Osteocyte (in vitro differentiated cells): ENCODE measurements at places on chromosomes 16 and 17. TPM values are rescaled to one million over a fixed set of nuclear protein-coding genes. Genes with fewer than 3 reads are reported as not detected.

CDH11 gene
- total RNA-seq, result 560 and 587 TPM in 2 replicates

- no peaks in the 10 kb centered on the region for H3K27me3 ChIP-seq
- H3K4me3 ChIP-seq, result no peak overlapping the region
- H3K27ac ChIP-seq, result no peak overlapping the region
- H3K4me1 ChIP-seq, result no peaks in the 10 kb centered on the region
Observed at GRCh38 chr17:35849469-35850348, 19.0 kb downstream of the HEATR9 start.

GRCh38 chr16:66581246-66581952 lies 2.1 kb downstream of the CMTM2 start:
- no peak for DNase-seq
- peaks cover 23% of the 10 kb centered on the region for H3K4me1 ChIP-seq
- H3K36me3 ChIP-seq, result no peaks in the 10 kb centered on the region
- no peaks in the 10 kb centered on the region for H3K27me3 ChIP-seq

MT1M gene
- 0.44 and 1.2 TPM in 2 replicates for total RNA-seq

CHAD gene
- total RNA-seq, result not detected in 2 replicates

TBC1D3D gene
- total RNA-seq, result 0.63 and 0.91 TPM in 2 replicates

DOK4 gene
- total RNA-seq, result 22.5 and 24.4 TPM in 2 replicates

TMC5 gene
- not detected in 2 replicates for total RNA-seq

- H3K36me3 ChIP-seq, result no peaks in the 10 kb centered on the region
- DNase-seq, result peak; percentile 66
- H3K27me3 ChIP-seq, result peaks cover 4% of the 10 kb centered on the region
- no peak overlapping the region for H3K27ac ChIP-seq
- peaks cover 17% of the 10 kb centered on the region for H3K4me1 ChIP-seq
Observed at GRCh38 chr17:16910341-16910740, 61.6 kb downstream of the TNFRSF13B start.

GRCh38 chr17:32491371-32492263 lies 4.8 kb downstream of the CDK5R1 start:
- peaks cover 15% of the 10 kb centered on the region for H3K4me1 ChIP-seq
- no peaks in the 10 kb centered on the region for H3K27me3 ChIP-seq
- no peak for DNase-seq
- no peaks in the 10 kb centered on the region for H3K36me3 ChIP-seq

CIBAR2 gene
- total RNA-seq, result not detected in 2 replicates

GRCh38 chr16:31052114-31052513 lies 18.8 kb downstream of the STX4 start:
- DNase-seq, result no peak
- H3K27ac ChIP-seq, result peak overlapping the region; percentile 86
- peaks cover 13% of the 10 kb centered on the region for H3K4me1 ChIP-seq
- H3K27me3 ChIP-seq, result no peaks in the 10 kb centered on the region
- H3K4me3 ChIP-seq, result no peak overlapping the region
- H3K36me3 ChIP-seq, result no peaks in the 10 kb centered on the region

DNA sequence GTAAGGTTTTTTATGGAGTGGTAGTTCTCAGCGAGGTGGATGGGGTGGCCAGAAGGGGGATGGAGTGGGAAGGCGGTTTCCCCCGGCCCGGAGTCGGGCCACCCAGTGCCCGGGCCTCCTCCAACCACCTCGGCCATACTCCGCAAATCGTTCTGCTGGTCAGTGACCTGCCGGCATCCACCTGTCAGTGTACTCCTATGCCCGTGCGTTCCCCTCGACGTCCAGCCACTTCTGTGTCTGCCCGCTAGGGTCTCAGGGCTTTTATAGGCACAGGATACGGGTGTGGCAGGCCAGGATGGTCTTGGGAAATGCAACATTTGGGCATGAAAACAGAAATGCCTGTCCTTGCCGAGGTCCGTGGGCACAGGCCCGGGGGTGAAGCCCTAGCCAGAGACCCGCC lies 19.3 kb upstream of the ASGR2 start:
- H3K4me1 ChIP-seq, result peaks cover 12% of the 10 kb centered on the region
- no peak overlapping the region for H3K27ac ChIP-seq
- H3K36me3 ChIP-seq, result no peaks in the 10 kb centered on the region

CCDC144A gene
- 0.05 and 0.16 TPM in 2 replicates for total RNA-seq

- H3K4me1 ChIP-seq, result peaks cover 42% of the 10 kb centered on the region
- H3K27me3 ChIP-seq, result no peaks in the 10 kb centered on the region
- H3K4me3 ChIP-seq, result peak overlapping the region; percentile 22
- peak overlapping the region; percentile 91 for H3K27ac ChIP-seq
Observed at GRCh38 chr16:57815987-57816745, 13.9 kb upstream of the KIFC3 start.

DNA sequence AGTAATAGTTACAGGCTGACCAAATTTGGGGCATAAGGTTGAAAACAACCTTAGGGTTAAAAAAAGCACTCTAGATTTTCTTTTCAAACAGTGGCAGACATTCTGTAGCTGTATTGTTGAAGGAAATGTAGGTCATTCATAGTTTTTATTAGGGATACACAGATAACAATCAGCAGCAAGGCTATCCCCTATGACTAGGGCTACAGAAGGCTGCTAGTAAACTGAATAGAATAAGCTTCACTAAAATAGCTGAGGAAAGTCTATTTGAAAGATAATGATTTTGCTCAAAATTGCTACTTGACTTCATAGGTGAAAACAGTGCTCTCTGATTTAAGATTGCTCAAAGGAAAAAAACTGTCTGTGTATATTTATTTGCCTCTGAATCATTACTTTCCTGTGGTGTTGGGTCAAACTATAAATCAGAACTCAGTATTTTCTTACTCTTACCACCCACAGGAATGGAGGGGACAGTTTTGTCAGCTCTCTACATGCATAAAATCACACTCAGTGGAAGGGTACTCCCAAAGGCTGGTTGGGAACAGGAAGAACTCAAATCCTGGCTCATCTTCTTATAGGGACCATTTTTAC lies 24.8 kb downstream of the RPGRIP1L start:
- no peaks in the 10 kb centered on the region for H3K27me3 ChIP-seq
- H3K36me3 ChIP-seq, result peaks cover 23% of the 10 kb centered on the region
- no peak overlapping the region for H3K4me3 ChIP-seq
- peaks cover 3% of the 10 kb centered on the region for H3K4me1 ChIP-seq

GRCh38 chr17:73064084-73064938 lies 28.2 kb downstream of the SLC39A11 start:
- peak overlapping the region; percentile 86 for H3K27ac ChIP-seq
- H3K4me1 ChIP-seq, result peaks cover 65% of the 10 kb centered on the region
- H3K27me3 ChIP-seq, result no peaks in the 10 kb centered on the region
- H3K4me3 ChIP-seq, result peak overlapping the region; percentile 8
- DNase-seq, result no peak

RMI2 gene
- 4.1 and 5.1 TPM in 2 replicates for total RNA-seq

- H3K27ac ChIP-seq, result no peak overlapping the region
- H3K4me3 ChIP-seq, result no peak overlapping the region
- no peak for DNase-seq
- H3K27me3 ChIP-seq, result no peaks in the 10 kb centered on the region
Observed at GRCh38 chr17:40020146-40020545, 4.9 kb downstream of the CSF3 start.

KRTAP9-4 gene
- total RNA-seq, result not detected in 2 replicates

GRCh38 chr17:39722965-39723848 lies 7.1 kb downstream of the MIEN1 start:
- no peak overlapping the region for H3K27ac ChIP-seq
- H3K4me3 ChIP-seq, result no peak overlapping the region
- no peaks in the 10 kb centered on the region for H3K27me3 ChIP-seq

VWA3A gene
- 0.27 TPM in 1 of 2 replicates, not detected in the other for total RNA-seq

GRCh38 chr16:20359997-20360396 lies 7.5 kb upstream of the UMOD start:
- no peak for DNase-seq
- H3K4me1 ChIP-seq, result no peaks in the 10 kb centered on the region
- H3K27me3 ChIP-seq, result no peaks in the 10 kb centered on the region
- no peak overlapping the region for H3K27ac ChIP-seq
- H3K36me3 ChIP-seq, result no peaks in the 10 kb centered on the region
- no peak overlapping the region for H3K4me3 ChIP-seq

DNA sequence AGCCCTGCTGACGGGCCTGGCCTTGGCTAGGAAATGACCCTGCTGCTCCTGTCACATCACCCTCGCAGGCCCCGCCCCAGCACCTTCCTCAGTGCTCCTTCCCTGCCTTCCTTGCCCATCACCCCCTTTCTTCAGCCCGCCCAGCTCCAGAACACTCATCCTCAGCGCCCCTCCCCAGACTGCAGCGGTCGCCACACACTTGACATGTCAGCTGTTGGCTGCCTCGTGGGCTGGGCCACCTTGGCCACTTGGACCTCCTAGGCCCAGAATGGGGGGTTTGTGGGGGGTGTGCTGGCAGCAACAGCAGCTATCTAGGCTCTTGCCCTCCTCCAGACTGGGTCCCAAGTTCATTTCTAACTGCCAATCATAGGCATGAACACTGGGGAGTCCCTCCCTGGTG lies 10.6 kb downstream of the ELMO3 start:
- H3K4me3 ChIP-seq, result no peak overlapping the region
- peaks cover 2% of the 10 kb centered on the region for H3K36me3 ChIP-seq
- peaks cover 19% of the 10 kb centered on the region for H3K4me1 ChIP-seq
- no peak overlapping the region for H3K27ac ChIP-seq
- DNase-seq, result no peak

DNA sequence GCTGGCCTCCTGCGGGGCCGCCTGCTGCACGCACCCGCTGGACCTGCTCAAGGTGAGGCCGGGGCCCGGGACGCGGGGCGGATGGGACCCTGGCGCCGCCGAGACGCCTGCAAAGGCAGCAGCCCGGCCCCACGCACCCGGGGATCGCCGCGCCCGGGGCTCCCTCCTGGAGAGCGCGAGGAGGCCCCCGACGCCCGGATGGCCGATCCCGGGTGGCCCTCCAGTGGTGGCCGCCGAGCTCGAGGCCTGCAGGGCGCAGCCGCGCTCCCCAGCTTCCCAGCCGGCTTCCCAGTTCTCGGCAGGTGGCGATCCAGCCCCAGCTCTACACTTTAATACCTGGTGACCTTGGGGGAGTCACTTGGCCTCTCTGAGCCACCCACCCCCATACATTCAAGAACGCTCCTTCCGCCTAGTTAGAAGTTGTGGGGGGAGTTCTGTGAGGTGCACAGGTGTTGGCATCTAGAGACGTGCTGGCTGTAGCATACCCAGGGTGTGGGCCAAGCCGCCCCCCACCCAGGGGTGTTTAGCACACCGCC lies 452 bp downstream of the SLC25A10 start:
- peak overlapping the region; percentile 41 for H3K27ac ChIP-seq
- peak overlapping the region; percentile 79 for H3K4me3 ChIP-seq
- no peak for DNase-seq
- peaks cover 26% of the 10 kb centered on the region for H3K4me1 ChIP-seq

GSG1L2 gene
- total RNA-seq, result not detected in 2 replicates

GGNBP2 gene
- 67.7 and 76.1 TPM in 2 replicates for total RNA-seq

- H3K4me1 ChIP-seq, result no peaks in the 10 kb centered on the region
- DNase-seq, result no peak
- H3K4me3 ChIP-seq, result no peak overlapping the region
- no peak overlapping the region for H3K27ac ChIP-seq
Observed at GRCh38 chr16:24935336-24935735, 79.8 kb downstream of the ARHGAP17 start.

PRSS22 gene
- not detected in 2 replicates for total RNA-seq

GRCh38 chr17:14919631-14920213 lies 345.4 kb downstream of the PMP22 start:
- no peaks in the 10 kb centered on the region for H3K27me3 ChIP-seq
- no peaks in the 10 kb centered on the region for H3K36me3 ChIP-seq
- H3K4me3 ChIP-seq, result no peak overlapping the region
- peaks cover 8% of the 10 kb centered on the region for H3K4me1 ChIP-seq
- no peak overlapping the region for H3K27ac ChIP-seq
- DNase-seq, result no peak

GRCh38 chr16:73015612-73016487 lies 32.1 kb downstream of the ZFHX3 start:
- H3K27ac ChIP-seq, result peak overlapping the region; percentile 46
- H3K27me3 ChIP-seq, result no peaks in the 10 kb centered on the region
- peaks cover 75% of the 10 kb centered on the region for H3K4me1 ChIP-seq
- DNase-seq, result no peak

DPEP1 gene
- not detected in 2 replicates for total RNA-seq

DNA sequence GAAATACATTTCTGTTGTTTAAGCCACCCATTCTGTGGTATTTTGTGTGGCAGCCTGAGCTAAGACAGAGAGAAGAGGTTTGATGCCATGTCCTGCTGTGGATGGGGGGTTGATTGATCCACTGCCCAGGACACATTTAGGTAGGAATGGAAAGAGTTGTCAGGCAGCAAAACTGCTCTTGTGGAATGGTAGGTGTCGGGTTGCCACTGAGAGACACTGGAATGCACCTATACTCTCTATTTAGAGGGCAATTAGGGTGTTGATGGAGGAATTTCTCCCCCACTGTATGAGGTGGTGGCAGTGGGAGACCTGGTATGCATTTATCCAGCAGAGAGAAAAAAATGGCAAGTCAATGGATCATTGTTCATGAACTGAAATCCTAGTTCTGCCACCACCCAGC lies 30.9 kb downstream of the CBLN1 start:
- H3K27ac ChIP-seq, result no peak overlapping the region
- DNase-seq, result no peak
- H3K4me1 ChIP-seq, result no peaks in the 10 kb centered on the region

TRIM47 gene
- 33.3 and 40.2 TPM in 2 replicates for total RNA-seq

DNA sequence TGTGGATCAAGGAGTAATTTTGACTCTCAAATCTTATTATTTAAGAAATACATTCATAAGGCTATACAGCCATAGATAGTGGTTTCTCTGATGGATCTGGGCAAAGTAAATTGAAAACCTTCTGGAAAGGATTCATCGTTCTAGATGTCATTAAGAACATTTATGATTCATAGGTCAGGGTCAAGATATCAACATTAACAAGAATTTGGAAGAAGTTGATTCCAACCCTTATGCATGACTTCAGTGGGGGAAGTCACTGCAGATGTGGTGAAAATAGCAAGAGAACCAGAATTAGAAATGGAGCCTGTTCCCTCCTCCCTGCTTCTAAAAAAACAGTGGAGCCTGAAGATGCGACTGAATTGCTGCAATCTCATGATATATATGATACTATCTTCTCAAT lies 36.6 kb upstream of the HNF1B start:
- peaks cover 31% of the 10 kb centered on the region for H3K4me1 ChIP-seq
- no peak overlapping the region for H3K27ac ChIP-seq
- no peak overlapping the region for H3K4me3 ChIP-seq
- H3K27me3 ChIP-seq, result no peaks in the 10 kb centered on the region

ABCC11 gene
- 0.13 and 0.48 TPM in 2 replicates for total RNA-seq

GRCh38 chr17:59366773-59367656 lies 35.6 kb downstream of the YPEL2 start:
- DNase-seq, result no peak
- H3K27me3 ChIP-seq, result no peaks in the 10 kb centered on the region
- H3K4me1 ChIP-seq, result peaks cover 78% of the 10 kb centered on the region
- peaks cover 2% of the 10 kb centered on the region for H3K36me3 ChIP-seq
- peak overlapping the region; percentile 18 for H3K4me3 ChIP-seq

DNA sequence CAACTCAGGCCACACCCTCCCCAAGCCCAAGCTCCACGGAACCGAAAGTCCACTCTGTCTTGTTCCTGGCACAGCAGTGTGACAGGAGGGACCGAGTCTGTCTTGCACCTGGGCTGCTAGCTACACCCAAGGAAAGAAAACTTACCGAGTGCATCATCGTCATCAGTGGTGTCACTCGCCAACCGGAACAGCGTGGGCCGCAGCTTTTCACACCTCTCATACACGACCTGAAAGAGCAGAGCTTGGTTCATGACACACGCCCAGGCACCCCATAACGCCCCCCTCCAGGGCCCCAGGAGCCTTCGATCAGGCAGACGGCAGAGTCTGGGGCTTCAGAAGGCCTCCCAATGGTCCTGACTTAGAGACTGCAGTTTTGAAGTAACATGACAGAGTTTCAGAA lies 27.5 kb downstream of the GGA2 start:
- no peak overlapping the region for H3K4me3 ChIP-seq
- no peaks in the 10 kb centered on the region for H3K4me1 ChIP-seq
- H3K27me3 ChIP-seq, result no peaks in the 10 kb centered on the region
- H3K36me3 ChIP-seq, result peaks cover 54% of the 10 kb centered on the region
- no peak overlapping the region for H3K27ac ChIP-seq
- no peak for DNase-seq

PSME3 gene
- 111 and 121 TPM in 2 replicates for total RNA-seq

SULT1A2 gene
- total RNA-seq, result 0.51 TPM in 1 of 2 replicates, not detected in the other
